ENCODE measurements at places on chromosomes 16 and 17.

GRCh38 chr17:258906-259305 is 77.5 kb upstream of the DOC2B start:
- peaks cover 5% of the 10 kb centered on the region for H3K27me3 ChIP-seq
- DNase-seq: no peak
- H3K4me1 ChIP-seq: peaks cover 13% of the 10 kb centered on the region
- no peak overlapping the region for H3K4me3 ChIP-seq
- no peak overlapping the region for H3K27ac ChIP-seq

- no peaks in the 10 kb centered on the region for H3K36me3 ChIP-seq
- no peak for DNase-seq
- no peak overlapping the region for H3K4me3 ChIP-seq
- no peaks in the 10 kb centered on the region for H3K27me3 ChIP-seq
- H3K27ac ChIP-seq: no peak overlapping the region
These were observed 792.0 kb downstream of the KCNJ2 start for GRCh38 chr17:70961341-70961740.

- no peak for DNase-seq
- no peak overlapping the region for H3K27ac ChIP-seq
- no peaks in the 10 kb centered on the region for H3K27me3 ChIP-seq
- no peak overlapping the region for H3K4me3 ChIP-seq
These were observed 150.8 kb downstream of the CYB561 start for GRCh38 chr17:63295288-63295687.

DNA sequence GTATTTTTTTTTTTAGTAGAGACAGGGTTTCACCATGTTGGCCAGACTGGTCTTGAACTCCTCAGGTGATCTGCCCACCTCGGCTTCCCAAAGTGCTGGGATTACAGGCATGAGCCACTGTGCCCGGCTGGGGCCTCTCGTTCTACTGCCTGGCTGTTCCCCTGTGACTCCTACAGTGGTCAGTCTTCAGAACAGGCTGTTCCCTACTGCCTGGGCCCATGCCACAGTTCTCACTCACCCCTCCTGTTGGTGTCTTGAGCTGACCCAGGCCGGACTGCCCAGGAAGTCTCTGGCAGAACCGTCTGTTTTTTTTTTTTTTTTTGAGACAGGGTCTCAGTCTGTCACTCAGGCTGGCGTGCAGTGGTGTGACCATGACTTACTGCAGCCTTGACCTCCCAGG is 3.3 kb downstream of the CDK3 start:
- no peak for DNase-seq
- H3K4me1 ChIP-seq: no peaks in the 10 kb centered on the region
- no peak overlapping the region for H3K4me3 ChIP-seq
- H3K36me3 ChIP-seq: no peaks in the 10 kb centered on the region
- H3K27me3 ChIP-seq: no peaks in the 10 kb centered on the region

DNA sequence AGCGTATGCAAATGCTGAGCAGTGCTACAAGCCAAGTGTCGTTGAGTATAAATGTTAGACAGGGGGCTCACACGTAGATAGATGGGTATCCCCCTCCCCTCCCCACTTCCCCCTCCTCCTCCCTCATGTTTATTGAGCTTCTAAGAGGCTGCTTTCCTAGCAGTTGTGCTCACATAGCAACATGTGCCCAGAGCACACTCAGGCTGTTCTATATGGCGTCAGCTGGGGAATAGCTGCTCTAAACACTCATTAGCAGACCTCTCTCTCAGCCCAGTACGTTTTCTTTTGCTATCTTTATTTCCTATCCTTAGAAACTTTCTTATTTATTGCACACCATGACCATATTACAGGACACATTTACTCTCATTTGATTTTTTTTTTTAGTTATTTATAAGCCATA is 1.8 kb downstream of the KCNJ2 start:
- peaks cover 23% of the 10 kb centered on the region for H3K27me3 ChIP-seq
- no peaks in the 10 kb centered on the region for H3K36me3 ChIP-seq
- H3K4me3 ChIP-seq: no peak overlapping the region

GRCh38 chr16:56145369-56145768 is 45.9 kb upstream of the GNAO1 start:
- H3K27me3 ChIP-seq: no peaks in the 10 kb centered on the region
- no peak overlapping the region for H3K27ac ChIP-seq
- DNase-seq: no peak
- H3K36me3 ChIP-seq: no peaks in the 10 kb centered on the region
- 0 out of 2 replicates have a peak, but pooled peaks cover 3% of the 10 kb centered on the region for H3K4me1 ChIP-seq

- peak; percentile 59 for DNase-seq
- H3K27me3 ChIP-seq: no peaks in the 10 kb centered on the region
- peaks cover 34% of the 10 kb centered on the region for H3K4me1 ChIP-seq
- no peak overlapping the region for H3K27ac ChIP-seq
These were observed 128.5 kb downstream of the PARN start for GRCh38 chr16:14501331-14502255.

DNA sequence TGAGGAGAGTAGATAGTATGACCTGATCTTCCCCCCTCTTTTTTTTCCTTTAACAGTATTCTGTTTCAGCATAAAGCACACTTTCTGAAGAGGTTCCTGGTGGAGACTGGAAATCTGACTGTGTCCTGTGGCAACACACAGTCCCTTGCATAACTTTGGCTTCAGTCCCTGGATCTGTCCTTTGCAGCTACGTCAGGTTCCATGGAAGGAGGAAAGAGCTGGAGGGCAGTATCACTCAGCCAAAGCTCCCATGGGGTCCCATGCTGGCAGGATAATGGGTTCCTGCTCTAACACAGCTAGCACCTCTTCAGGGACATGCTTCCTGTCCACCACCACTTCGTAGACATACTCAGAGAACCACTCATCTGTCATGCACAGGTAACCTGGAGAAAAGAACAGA is 13.3 kb upstream of the SLC6A4 start:
- H3K36me3 ChIP-seq: peaks cover 14% of the 10 kb centered on the region
- no peak for DNase-seq
- H3K27ac ChIP-seq: no peak overlapping the region
- no peak overlapping the region for H3K4me3 ChIP-seq
- H3K27me3 ChIP-seq: no peaks in the 10 kb centered on the region

DNA sequence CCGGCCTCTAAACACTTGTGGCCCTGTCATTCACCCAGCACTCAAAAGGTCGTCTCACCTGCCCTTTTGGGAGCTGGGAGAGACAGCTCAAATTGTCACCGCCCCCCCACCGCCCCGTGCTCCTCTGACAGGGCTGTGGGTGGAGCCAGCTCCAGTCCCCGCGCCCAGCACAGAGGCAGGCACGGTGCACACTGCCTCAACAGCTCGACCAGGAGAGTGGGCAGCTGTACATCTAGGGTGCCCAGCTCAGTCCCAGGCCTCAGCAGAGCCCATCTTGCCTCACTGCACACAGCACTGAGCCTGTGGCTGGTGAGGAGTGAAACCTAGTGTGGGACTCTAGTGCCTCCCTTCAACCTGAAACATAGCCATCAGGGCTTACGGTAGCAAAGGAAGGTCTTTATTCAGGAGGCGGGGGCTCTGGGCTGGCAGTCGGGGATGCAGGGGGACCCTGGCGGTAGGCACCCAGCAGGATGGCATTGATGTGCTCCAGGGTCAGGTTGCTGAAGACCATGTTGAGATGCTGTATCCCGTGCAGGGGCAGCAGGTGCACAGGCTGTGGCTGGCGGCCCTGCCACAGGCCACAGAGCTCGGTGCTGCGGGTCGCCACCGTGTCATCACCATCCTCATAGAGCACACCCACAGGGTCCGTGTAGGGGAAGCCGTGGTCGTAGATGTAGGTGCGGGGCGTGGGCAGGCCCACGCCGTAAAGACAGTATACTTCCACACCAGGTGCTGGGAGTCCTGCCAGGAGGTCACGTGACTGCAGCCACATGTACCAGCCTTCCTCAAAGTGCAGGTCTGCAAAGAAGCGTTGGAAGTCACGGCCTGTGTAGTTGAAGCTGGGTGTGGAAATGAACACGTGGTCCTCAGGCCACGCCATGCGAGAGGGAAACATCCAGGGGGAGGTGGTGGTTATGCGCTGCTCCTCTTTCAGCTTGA is 3.1 kb upstream of the PSMB10 start:
- H3K27me3 ChIP-seq: no peaks in the 10 kb centered on the region
- H3K4me3 ChIP-seq: no peak overlapping the region
- peaks cover 3% of the 10 kb centered on the region for H3K36me3 ChIP-seq
- no peak for DNase-seq
- H3K27ac ChIP-seq: no peak overlapping the region
- peaks cover 3% of the 10 kb centered on the region for H3K4me1 ChIP-seq

DNA sequence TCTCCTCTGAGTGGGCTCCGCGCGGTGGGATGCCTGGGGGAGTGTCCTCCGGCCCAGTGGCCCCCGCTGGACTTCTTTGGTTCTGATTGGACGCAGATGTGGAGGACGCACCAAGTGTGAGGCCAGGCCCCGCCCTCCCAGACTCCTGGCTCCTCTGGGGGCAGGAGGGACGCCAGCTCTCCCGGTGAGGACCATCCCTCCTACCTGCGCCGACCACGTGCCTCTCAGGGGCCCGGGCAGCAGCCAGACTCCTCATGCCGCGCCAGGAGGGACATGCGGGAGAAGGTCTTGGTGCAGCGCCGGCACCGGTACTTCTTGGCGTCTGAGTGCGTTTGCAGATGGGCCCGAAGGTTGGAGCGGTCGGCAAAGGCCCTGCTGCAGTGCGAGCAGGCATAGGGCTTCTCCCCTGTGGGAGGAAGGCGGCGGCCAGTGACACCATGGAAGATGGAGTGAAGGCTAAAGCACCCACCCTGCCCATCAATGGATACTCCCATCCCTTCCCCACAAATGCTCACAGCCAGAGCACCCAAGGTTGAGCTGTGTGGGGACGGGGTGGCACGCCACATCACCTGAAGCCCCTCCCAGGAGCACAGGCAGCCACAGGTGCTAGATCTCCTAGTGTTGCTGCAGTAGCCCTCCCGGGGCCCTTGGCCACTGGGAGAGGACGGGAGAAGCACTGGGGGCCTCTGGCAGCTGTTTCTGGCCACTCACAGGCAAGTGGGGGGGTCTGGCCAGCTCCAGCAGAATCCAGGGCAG is 7.9 kb downstream of the SNAI3 start:
- no peaks in the 10 kb centered on the region for H3K27me3 ChIP-seq
- no peak overlapping the region for H3K4me3 ChIP-seq
- no peaks in the 10 kb centered on the region for H3K36me3 ChIP-seq
- H3K27ac ChIP-seq: no peak overlapping the region

DNA sequence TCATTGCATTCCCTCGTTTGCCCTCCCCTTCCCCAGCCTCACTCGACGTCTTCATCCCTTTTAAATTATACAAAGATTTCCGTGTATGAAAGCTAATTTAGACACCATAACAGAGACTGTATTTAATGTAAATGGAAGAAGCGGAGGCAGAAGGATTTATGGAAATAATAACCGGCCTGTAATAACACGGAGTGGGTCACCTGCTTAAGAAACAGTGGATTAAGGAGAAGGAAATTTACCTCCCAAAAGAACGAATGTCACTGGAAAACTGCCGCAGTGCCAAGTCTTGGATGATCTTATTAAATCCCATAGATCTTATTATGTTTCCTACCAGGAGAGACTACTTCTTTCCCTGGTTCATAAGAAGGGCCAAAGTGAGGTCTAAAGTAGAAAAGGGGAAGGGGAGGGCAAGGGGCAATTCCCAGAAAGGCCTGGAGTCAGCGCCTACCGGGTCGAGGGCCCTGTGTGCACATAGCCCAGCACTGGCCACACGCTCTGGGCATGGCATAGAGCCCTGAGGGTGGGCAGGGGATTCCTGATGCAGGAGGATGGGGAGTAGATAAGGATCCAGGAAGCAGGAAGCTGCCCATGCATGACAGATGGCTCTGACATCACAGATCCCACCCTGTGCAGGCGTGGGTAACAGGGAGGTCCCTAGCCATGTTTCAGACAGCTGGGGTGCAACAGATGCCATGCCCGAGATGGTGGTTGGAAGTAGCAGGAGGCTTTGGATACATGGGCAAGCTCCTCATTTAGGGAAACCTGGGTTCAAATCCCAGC is 56.2 kb upstream of the RPL38 start:
- H3K4me3 ChIP-seq: no peak overlapping the region
- no peaks in the 10 kb centered on the region for H3K27me3 ChIP-seq
- no peak for DNase-seq

- H3K4me3 ChIP-seq: no peak overlapping the region
- DNase-seq: no peak
- no peaks in the 10 kb centered on the region for H3K36me3 ChIP-seq
- no peaks in the 10 kb centered on the region for H3K27me3 ChIP-seq
- no peak overlapping the region for H3K27ac ChIP-seq
These were observed 37.5 kb upstream of the SSTR5 start for GRCh38 chr16:1035066-1035415.

- no peaks in the 10 kb centered on the region for H3K27me3 ChIP-seq
- H3K36me3 ChIP-seq: no peaks in the 10 kb centered on the region
- H3K4me1 ChIP-seq: peaks cover 4% of the 10 kb centered on the region
- DNase-seq: no peak
- H3K4me3 ChIP-seq: peak overlapping the region; percentile 77
These were observed 993 bp upstream of the ANKRD11 start for GRCh38 chr16:89491238-89491869.

- H3K36me3 ChIP-seq: no peaks in the 10 kb centered on the region
- H3K4me1 ChIP-seq: no peaks in the 10 kb centered on the region
- no peak overlapping the region for H3K27ac ChIP-seq
- DNase-seq: no peak
- H3K4me3 ChIP-seq: no peak overlapping the region
These were observed 43.4 kb upstream of the ANKFN1 start for GRCh38 chr17:56109836-56110235.

- peaks cover 2% of the 10 kb centered on the region for H3K36me3 ChIP-seq
- DNase-seq: no peak
These were observed 10.3 kb downstream of the PHAF1 start for GRCh38 chr16:67120025-67120424.
